ENCODE measurements at places on chromosomes 16 and 17.

DNA sequence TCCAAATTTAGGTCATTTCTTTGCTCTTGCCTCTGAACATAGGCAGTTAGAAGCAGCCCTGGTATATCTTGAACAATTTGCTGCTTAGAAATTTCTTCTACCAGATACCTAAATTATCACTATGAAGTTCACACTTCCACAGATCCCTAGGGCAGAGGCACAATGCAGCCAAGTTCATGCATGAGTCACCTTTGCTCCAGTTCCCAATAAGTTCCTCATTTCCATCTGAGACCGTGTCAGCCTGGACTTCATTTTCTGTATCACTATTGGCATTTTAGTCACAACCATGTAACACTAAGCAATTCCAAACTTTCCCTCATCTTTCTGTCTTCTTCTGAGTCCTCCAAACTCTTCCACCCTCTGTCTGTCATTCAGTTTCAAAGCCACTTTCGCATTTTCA, 45.0 kb downstream of the KCNJ16 start:
- DNase-seq = no peak

DNA sequence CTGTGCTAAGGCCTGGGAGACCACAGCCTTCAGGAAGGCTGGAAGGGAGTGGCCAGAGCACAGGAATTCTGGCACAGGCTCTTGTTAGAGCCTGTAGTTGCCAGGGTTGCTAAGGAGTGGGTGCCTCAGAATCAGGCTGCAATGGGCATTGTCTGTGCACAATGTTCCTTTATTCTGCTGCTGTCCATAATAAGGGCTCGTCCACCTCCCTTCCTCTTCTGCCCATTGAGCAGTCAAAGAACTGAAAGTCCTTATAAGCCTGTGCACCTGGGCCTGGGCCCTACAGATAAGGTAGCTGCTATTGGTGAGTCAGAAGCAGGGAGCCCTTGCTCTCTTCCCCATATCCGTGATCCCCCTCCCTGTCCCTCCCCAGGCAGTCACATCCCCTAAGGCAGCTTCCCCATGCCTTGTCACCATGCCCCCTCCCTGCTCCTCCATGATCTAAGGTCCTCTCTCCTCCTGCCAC, 5.4 kb upstream of the CNGB1 start:
- DNase-seq = peak; percentile 48

DNA sequence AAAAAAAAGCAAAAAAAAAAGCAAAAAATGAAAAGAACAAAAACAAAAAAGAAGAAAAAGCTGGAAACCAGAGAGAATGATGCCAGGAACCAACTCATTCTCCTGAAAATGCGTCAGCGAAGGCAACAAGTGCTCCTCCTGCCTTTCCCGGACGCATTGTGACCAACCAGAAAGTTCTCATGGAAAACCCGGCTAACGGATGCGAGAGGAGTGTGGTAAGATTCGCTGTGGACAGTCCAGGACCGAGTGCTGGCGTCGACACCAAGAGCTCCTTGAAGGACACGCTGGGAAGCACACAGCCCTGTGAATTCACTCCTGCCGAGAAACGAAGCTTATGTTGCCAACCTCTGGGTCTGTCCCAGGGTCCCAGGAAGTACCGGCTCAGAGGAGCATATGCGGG, 43.4 kb downstream of the METRNL start:
- DNase-seq = no peak

GRCh38 chr16:87056083-87056482, 261.1 kb downstream of the C16orf95 start:
- DNase-seq = peak; percentile 33

GRCh38 chr17:49882434-49882833, 34.6 kb upstream of the TAC4 start:
- DNase-seq = no peak

- no peak for DNase-seq
These were observed 185.5 kb upstream of the SOX9 start for GRCh38 chr17:71935341-71935740.

GRCh38 chr17:55690105-55690508, 32.6 kb downstream of the TMEM100 start:
- peak; percentile 13 for DNase-seq

- no peak for DNase-seq
These were observed 5.5 kb downstream of the TAC4 start for GRCh38 chr17:49842371-49842770.

- DNase-seq = peak; percentile 67
These were observed at the start of gene ZFHX3 for GRCh38 chr16:73047536-73048291. TSS of gene ZFHX3 (minus strand) at chr16:73048128. CDS start at chr16:72960145, 87,983 bp downstream.

DNA sequence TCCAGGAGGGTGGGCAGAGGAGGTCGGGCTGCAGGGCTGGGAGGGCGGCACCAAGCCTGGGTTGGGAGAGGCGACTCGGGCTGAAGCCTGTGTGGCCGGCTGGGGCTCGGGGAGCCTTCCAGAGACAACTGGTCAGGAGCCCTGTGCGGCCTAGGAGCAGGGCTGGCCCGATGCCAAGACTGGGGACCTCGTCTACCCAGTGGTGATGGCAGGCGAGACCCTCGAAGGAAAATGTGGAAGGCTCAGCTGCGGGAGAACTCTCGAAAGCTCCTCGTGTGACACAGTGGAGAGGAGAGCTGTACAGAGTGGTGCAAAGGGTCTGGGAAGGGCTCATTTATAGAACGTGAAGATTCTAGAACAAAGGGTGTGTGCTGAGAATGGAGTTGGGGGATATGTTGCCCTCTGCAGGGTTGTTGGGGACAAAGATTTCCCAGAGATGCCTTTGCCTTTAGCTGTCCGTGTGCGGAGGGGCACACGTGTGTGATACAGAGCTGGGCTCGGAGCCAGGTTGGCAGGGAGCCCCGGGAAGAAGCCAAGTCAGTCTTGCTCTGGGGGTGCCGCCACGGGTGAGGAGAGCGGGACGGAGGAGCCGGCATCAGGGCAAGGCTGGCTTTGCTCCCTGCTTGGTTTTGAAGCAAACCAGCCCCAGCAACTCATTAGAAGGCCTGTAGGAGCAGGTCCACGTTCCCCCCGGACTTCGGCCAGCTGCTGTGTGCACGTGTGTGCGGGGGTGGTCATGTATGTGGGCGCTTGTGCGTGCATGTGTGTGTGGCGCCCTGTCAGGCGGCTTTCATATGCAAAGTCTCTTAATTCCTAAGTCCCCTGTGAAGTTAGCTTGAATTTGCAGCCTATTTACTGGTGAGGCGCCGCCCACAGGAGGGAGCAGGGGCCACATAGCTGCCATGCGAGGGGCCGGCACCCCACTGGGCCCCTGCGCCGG, 132.4 kb upstream of the CHMP6 start:
- DNase-seq = peak; percentile 86

DNA sequence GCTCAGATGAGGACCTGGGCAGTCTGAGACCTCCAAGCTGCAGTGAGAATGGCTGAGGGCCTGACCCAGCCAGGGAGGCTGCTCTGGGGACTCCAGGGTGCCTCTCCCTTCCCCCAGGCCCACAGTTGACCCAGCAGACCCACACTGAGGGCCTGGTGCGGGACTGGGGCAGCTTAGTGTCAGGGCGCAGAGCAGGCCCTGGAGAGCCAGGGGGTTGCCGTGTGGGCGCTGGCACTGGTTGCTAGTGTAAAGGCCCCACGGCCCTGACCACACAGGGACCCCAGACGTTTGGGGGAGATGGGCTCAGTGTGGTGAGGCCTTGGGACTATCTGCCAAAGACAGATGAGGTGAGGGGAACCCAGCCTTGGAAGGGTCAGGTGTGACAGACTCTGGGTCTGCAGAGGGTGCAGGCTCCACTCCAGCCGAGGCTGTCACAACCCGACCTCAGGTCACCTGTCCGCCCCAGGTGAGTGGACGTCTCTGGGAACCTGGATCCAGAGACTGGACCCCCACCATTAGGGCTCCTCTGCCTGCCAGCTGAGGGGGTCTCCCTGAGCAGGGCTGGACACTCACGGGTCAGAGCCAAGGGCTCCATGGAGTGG, 50.8 kb upstream of the GNG13 start:
- DNase-seq = no peak

DNA sequence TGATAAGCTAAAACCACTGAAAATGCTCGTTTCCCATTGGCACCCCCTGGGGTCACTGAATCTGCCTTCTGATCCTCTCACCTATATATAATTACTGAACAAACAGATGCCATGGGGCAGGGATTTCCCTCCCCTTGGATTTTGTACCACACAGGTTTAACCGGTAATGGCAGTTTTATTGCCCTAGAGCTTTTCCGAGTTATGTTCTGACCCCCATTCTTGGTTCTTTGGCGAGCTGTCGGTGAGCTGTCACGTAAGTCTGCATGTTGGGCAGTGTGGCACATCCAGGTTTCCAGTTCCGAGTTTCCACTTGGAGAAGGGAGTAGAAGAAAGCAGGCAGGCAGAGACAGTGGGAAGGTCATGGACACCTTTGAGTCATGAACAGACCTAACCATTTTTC, 7.1 kb downstream of the TMEM97 start:
- no peak for DNase-seq

DNA sequence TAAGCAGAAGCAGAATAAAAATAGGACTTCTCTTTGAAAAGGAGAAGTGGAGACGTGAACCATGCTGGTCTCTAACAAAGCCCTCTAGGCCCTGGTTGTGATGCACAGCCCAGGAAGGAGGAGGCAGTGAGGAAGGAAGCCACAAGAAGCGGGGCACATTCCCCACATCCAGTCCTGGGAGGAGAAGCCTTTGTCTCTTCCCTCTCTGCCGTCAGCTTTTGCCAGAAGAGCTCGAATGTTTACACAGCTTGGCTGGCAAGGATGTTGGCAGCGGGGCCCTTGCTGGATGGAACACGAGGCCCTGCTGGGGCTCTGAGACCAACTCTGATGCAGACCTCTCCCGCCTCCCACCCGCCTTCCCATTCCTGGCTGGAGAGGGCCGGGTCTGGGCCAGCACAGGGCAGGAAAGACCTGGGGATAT, 91.3 kb downstream of the MAF start:
- no peak for DNase-seq

DNA sequence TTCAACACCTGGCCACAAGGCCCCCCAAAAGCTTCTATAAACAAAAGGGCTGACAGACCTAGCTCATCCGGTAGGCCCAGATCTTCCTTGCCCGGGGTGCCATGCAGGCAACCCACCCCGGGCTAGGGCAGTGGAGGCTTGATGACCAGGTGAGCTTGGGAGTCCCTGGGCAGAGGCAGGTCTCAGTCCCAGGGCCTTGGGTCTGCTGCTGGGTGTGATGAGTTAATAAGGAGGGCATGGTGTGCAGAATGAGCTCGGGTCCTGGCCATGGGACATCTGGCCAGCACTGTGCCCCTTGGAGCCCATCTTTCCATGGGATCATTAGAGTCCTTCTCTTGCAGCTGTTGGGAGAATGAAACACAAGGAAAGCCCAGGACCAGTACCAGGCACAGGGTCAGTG, 20.2 kb upstream of the MPRIP start:
- no peak for DNase-seq

DNA sequence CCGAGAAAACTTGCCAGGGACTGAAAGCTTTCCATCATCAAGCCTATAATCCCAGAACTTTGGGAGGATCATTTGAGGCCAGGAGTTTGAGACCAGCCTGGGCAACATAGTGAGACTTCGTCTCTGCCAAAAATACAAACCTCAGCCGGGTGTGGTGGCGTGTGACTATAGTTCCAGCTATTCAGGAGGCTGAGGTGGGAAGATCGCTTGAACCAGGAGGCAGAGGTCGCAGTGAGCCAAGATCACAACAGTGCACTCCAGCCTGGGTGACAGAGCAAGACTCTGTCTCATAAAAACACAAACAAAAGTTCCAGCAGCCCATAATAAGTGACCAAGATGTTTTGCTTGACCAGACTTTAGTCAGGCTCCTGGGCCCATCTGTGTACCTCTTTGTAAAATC, 1.9 kb downstream of the MEAK7 start:
- no peak for DNase-seq

- DNase-seq = no peak
These were observed 486 bp downstream of the SYT17 start for GRCh38 chr16:19168371-19169081.

DNA sequence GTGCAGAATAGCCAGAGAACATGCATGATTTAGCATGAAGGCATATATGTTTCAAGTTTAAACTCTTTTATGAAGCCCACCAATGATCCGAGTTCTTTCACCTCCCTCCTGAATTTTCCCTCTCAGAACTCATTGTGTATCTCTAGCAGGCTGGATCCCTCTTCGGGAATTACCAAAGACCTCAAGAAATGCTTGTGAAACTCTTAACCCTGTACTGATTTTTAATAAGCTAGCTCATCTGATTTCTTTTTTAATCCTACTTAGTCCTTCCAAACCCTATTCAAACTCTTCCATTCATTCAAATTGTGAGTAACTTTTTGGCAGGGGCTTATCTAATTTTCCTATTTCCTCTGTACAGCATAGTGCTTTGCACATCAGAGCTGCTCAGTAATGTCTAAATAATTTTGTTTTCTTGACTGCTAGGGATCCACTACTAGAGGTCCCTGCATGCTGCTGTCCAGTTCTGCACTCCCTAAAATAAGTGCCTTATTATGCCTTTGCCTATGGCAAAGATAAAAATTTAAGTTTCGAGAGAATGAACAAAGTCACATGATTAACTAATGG, 723.8 kb downstream of the CDH11 start:
- peak; percentile 10 for DNase-seq

GRCh38 chr17:49598918-49599317, 23.2 kb downstream of the NXPH3 start:
- DNase-seq = no peak

GRCh38 chr17:38606646-38607611, 1.2 kb upstream of the SRCIN1 start:
- no peak for DNase-seq

- no peak for DNase-seq
These were observed 11.5 kb downstream of the MPRIP start for GRCh38 chr17:17053446-17054379.

- DNase-seq = no peak
These were observed 15.4 kb downstream of the CD7 start for GRCh38 chr17:82301916-82302567.

DNA sequence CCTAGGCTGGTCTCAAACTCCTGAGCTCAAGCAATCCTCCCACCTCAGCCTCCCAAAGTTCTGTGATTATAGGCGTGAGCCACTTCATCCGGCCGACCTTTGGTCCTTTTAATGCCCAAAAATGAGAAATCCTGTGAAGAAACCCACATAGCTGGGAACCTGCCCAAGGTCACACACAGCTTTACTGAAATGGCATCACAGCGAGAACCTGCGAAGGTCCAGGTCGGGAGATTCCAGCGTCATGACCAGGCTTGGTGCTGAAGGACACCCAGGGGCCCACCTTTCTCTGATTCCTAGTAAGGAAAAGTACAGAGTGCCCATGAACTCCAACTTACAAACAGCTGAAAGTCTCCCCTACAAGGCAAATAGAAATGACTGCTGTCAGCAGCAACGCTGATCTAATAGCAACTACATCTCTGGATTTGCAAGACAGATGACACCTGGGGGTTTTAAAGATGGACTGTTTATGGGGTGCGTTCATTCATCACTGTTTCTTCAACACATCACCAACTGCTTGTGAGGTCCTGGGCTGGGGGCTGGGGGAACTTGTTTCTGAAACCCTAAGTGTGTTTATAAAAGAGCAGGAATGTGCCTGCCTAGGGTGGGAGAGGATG, 24.5 kb upstream of the DNAH17 start:
- DNase-seq = no peak
